ENCODE measurements at places on chromosomes 2 and 18. TPM values are rescaled to one million over a fixed set of nuclear protein-coding genes. Genes with fewer than 3 reads are reported as not detected.

Gene GAL3ST2
- total RNA-seq = 1.1 TPM

Gene ASB18
- 7.6 TPM for total RNA-seq

Gene CROCC2
- not detected for total RNA-seq

Gene COX5B
- total RNA-seq = 1,415 TPM

Gene SIX2
- 2.3 TPM for total RNA-seq

Gene MAPK4
- total RNA-seq = 17.9 TPM

Gene BOK
- total RNA-seq = 11.2 TPM

Gene RGPD3
- total RNA-seq = 0.43 TPM

Gene SFT2D3
- total RNA-seq = 3.8 TPM

Gene G6PC2
- total RNA-seq = not detected

Gene SERPINB13
- not detected for total RNA-seq

Gene TLX2
- total RNA-seq = not detected

Gene IL1B
- total RNA-seq = 1.0 TPM

Gene SP140
- total RNA-seq = 0.26 TPM

Gene GALNT5
- 0.20 TPM for total RNA-seq

Gene IGFBP2
- 508 TPM for total RNA-seq

Gene IL36G
- not detected for total RNA-seq

Gene AGFG1
- total RNA-seq = 47.8 TPM

Gene LOXHD1
- 0.11 TPM for total RNA-seq

Gene GREB1
- 7.6 TPM for total RNA-seq

Gene ONECUT2
- total RNA-seq = 0.04 TPM

Gene TUBA4B
- not detected for total RNA-seq

Gene FBXO41
- 1.8 TPM for total RNA-seq

Gene CD8B2
- total RNA-seq = not detected

Gene GAREM2
- 48.4 TPM for total RNA-seq

Gene EML6
- 1.2 TPM for total RNA-seq

Gene NT5DC4
- not detected for total RNA-seq

Gene AQP4
- 14.9 TPM for total RNA-seq

Gene CDC42EP3
- 105 TPM for total RNA-seq

Gene SKOR2
- not detected for total RNA-seq

Gene TXNL4A
- 37.5 TPM for total RNA-seq

Gene ABCG5
- total RNA-seq = not detected

Gene DUSP2
- 4.0 TPM for total RNA-seq

Gene MROH2A
- not detected for total RNA-seq

Gene RRM2
- 0.63 TPM for total RNA-seq

Gene CDH19
- 72.3 TPM for total RNA-seq

Gene ERBB4
- 22.4 TPM for total RNA-seq

Gene NPPC
- total RNA-seq = 0.82 TPM

Gene ZEB2
- 76.1 TPM for total RNA-seq

Gene MEMO1
- total RNA-seq = 26.1 TPM

Gene SAG
- total RNA-seq = not detected

Gene MATN3
- not detected for total RNA-seq

Gene PSMG2
- total RNA-seq = 37.7 TPM

Gene ALPP
- total RNA-seq = not detected

Gene LAMA1
- total RNA-seq = 1.1 TPM

Gene GPR75
- 2.5 TPM for total RNA-seq

Gene CRYBA2
- not detected for total RNA-seq

Gene RNF138
- total RNA-seq = 5.5 TPM

Gene APLF
- 8.2 TPM for total RNA-seq

Gene ATG16L1
- 16.7 TPM for total RNA-seq

Gene UBR3
- 93.6 TPM for total RNA-seq

Gene CCBE1
- 0.44 TPM for total RNA-seq

Gene DSC2
- 19.3 TPM for total RNA-seq
